Effector CD4-positive, alpha-beta T cell (primary cell): ENCODE measurements at places on chromosomes 3 and 15.
A peak's percentile ranks its signal among the peaks of the same experiment; 100 is the strongest.

DNA sequence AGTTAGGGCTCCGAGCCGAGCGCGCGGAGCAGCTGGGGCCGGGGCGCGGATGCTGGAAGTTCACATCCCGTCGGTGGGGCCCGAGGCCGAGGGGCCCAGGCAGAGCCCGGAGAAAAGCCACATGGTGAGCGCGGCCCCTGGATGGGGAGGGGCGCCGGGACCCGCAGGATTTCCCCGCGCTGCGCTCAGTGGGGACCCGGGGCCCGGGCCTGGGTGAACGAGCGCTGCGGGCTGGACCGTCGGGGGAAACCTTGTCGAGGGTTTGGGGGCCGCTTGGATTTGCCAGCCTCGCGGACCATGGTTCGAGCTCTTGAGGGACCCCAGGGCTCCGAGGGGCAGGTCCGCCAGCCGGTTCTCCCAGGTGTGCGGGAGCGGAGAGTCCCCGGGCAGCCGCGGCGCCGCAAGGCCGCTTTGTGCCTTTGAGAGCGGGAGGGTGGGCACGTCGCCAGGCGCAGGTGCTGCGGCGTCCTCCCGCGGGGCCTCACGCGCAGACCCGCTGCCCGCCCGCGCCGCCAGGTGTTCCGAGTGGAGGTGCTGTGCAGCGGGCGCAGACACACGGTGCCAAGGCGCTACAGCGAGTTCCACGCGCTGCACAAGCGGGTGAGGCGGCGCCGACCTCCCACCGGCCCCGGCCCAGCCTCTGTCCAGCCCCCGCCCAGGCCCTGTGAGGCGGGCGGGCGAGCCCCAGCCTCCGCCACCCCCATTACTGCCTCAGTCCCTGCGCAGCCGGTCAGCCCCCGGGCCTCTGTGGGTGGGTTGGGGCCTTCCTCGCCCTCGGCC lies at the start of gene SNX22:
TSS of gene SNX22 (plus strand) at position 5 of the 780 bp plus-strand sequence. CDS start at position 50, 45 bp downstream.
- DNase-seq = no peak

DNA sequence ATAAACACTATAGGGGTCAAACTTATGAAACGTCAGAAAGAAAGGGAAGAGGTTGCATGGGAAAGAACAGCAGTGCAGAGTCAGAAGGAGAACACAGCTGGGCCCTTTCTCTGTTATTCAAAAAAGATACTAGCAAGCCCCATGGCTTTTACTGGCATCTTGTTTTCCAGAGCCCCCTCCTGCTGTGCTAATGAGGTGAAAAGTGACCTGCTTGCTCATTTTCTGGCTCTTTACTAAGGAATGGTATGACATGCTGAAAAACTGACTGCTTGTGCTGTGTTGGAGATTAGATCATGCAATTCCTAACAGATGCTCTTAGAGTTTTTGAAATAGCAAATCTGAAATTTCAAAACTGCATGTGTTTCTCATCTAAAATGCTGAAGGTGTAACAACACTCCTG lies 541.6 kb upstream of the ALCAM start:
- DNase-seq = no peak

GRCh38 chr3:188358787-188359493 lies 205.0 kb downstream of the LPP start:
- DNase-seq = no peak

DNA sequence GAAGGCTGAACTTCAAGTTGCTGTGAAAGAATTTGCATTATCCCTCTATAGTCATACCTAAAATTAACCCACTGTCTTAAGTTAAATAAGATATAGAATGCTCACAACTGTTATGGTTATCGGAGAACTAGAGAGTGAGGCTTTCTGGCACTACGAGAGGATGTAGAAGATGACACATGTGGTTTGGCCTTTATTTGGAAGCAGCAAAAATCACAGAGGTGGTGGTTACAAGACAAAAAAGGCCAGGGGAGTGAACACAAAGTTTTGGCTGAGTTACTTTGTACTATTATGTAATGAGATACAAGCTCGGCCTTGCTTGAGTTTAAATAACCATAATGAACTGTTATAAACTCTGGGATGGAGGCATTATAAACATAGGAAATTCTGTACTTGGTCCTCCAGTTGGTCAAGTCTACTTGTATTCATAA lies 78.3 kb upstream of the ICE2 start:
- no peak for DNase-seq

DNA sequence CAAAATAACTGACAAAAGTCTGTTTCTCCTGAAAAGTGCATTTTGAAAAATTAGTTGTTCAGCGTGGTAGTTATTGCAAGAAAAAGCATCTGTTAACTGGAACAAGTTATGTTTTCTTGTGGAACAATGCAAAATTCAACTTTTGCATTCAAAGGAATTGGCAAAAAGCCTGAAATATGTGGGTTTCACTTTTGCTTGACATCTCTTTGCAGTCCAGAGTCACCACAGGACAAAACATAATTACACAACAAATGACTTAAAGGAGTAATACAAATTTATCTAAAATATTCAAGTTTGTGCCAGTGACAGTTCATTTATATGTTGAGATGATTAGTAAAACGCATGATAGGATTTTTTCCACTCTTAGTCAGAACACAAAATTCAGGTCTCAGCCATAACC lies 96.3 kb upstream of the P2RY1 start:
- DNase-seq = no peak

DNA sequence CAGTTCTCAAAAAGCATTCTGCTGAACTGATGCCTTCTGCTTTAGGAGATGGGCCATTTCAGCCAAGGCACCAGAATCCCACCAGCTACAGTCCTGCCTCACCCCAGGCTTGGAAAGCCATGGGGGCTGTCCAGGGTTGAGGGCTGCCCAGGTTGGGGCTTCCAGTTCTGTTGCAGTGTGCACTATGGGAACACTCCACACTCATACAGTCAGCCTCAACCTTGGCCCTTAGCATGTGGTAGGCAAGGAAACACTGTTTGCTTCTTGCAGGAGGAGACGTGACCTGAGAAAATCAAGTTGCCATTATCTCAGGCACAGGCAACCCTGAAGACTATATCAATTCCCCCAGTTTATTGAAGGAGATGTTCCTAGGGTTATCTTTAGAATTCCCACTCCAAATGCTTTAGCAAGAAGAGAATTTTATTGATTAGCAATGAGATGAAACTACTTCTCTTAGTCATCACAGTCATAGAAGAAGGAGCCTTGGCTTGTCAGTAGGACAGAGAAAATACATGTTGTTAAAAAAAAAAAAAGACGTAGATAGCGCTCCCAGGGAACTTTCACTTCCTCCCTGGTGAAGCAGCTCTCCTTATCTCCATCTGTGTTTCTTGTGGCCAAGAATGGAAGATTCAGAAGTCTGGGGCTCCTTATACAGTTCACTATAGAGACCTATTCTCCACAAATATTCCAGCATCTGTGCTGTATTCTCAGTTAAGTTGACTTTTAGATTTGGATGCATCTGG lies 38.3 kb upstream of the IL12A start:
- no peak for DNase-seq

GRCh38 chr3:69496856-69497255 lies 111.0 kb upstream of the FRMD4B start:
- DNase-seq = no peak

DNA sequence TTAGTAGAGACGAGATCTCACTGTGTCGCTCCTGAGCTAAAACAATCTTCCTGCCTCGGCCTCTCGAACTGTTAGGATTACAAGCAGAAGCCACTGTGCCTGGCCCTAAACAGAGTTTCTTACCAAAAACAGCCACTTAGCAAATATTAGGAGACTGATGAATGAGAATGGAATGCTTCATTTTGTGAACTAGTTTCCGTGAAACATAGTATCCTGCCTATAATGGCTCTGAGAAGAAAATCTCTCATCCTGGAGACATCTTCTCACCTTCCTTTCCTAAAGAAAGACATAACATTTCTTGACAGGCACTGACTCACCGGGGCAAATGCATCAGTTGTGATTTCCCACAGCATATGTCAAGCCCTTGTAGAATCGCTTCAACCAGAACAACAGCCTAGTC lies 44.9 kb downstream of the GJD2 start:
- no peak for DNase-seq

GRCh38 chr3:74001436-74001835 lies 376.7 kb upstream of the PDZRN3 start:
- no peak for DNase-seq

- DNase-seq = no peak
Observed at GRCh38 chr3:17507480-17507879, 235.0 kb downstream of the TBC1D5 start.

DNA sequence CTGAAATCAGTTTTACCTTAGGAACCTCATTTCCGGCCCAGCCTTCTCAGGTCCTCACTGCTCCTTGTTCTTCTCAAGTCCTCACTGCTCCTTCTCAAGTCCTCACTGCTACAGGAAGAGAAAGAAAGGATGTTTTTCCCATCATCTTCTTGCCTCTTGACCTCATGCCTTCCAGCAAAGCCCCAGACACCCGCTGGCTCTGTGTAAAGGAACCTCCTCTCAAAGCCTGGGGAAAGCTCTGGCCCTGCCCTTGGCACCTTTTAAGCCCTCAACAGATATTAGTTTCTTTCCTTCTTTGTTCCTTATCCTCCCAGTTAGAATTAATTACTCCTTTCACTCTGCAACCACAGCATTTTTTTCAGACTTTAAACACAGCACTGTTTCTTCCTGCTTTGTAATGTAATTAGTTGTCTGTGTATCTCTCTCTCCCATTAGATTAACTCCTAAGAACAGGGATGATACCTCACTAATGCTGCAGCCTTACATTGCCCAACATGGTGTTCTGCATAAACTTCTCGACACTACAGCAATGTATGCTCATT lies 4.0 kb upstream of the WDR49 start:
- no peak for DNase-seq

DNA sequence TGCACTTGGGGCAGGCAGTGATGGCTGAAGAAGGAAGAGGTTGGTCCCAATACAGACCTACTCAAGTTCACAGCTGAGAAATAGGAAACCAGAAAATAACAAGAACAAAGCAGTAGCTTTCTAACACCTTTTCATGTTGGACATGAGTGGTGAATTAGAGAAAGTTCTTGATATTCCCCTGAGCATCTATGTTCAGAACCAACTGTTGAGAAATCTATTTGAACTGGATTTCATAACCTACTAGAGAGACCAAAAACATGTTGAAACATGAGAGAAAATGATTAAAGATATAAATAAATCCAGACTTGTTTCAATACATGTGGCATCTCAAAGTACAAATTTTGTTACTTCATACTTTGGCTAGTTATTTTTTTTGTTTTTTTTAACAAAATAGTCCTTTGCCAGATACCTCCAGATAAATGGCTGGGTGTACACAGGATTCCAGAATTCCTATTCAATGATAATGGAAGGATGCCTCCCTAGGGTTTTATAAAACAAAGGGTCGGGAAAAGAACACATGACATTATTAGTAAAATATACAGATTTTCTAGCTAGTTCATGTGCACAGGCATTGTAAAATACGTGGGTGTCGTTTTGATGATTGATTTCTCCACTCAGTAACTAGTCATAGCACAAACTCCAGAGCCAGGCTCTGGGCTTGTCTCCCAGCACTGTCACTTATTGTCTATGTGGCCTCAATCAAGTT lies 34.4 kb upstream of the TNFSF10 start:
- DNase-seq = no peak

GRCh38 chr3:69712933-69713332 lies 26.3 kb upstream of the MITF start:
- no peak for DNase-seq

GRCh38 chr3:78732471-78732870 lies 1035.3 kb downstream of the ROBO1 start:
- no peak for DNase-seq

DNA sequence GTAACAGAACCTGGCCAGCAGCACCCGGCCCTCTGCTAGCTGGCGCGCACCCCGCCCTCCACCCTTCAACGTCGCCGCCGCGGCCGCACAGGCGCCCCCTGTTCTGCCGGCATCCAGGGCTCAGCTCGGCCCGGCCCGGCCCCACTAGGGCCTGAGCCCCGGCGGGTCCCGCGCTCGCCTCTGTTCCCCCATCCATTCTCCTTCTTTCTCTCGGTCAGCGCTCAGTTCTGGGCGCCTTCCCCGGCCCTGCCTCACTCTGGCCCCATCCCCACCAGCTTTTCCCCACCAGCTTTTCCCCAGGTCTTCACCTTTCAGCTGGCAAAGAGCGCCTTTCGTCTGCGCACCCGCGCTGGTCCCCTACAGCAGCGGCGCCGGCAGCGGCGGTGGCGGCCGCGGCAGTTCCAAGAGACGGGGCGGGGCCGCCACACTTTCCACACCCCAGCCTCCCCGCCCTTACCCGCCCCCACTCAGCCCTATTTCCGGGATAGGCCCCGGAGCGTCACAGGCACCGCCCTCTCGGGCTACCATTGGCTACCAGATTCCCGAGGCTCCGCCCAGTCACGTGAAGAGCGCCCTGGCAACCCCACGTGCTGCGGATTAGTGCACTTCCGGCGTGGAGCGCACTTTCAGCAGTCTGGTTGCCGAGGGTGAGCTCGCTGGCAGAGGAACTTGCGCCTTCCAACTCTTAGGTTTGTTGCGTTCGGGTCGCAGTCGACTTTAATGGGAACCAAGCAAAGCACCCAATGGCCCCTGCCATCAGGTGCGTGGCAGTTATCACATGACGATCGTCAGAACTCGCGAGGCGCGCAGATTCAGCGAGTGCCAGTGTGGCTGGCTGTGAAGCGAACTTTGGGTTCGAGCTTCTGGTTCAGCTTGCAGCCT lies at the start of gene EIF5A2:
TSS of gene EIF5A2 (minus strand) at position 403 of the 882 bp plus-strand sequence. CDS start 831 bp downstream, outside the sequence.
- peak; percentile 89 for DNase-seq

- DNase-seq = no peak
Observed at GRCh38 chr3:100412912-100413590, 11.7 kb downstream of the LNP1 start.

DNA sequence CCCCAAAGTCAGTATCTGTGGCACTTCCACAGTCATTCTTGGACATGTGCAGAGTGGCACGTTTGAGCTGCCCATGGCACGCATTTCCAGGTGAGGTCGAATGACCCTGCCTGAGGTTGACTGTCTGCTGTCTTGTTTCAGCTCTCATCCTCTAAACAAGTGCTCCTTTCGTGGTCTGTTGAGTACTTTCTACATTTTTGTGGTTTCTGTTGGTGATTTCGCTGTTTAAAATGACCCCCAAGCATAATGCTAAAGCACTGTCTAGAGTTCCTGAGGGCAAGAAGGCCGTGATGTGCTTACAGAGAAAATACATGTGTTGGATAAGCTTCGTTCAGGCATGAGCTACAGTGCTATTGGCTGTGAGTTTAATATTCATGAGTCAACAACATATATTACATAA lies 40.0 kb upstream of the SAMMSON start:
- DNase-seq = no peak

DNA sequence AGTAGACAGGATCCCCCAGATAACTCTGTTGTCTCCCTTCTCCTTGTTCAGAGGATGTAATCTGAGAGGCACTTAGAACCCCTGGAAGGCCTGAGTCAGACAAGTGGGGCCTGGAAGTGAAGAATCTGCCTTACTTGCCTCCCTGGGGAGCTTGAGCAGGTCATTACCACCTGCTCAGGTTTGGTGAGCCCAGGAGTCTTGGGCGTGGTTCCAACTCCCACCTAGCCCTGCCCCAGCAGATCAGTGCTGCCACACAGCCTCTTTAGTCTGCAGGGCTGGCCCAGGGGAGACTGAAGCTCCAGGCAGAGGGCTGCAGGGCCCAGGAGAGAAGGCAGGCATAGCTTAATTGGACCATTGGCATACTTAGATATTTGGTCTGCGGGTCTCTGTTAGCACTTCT lies 230.0 kb downstream of the ERC2 start:
- DNase-seq = no peak

GRCh38 chr3:7745711-7746110 lies 755.9 kb upstream of the LMCD1 start:
- DNase-seq = no peak
